ENCODE measurements at places on chromosomes 12 and 14.

GRCh38 chr12:9096563-9097176 lies 19.0 kb downstream of the A2M start:
- no peak for DNase-seq

DNA sequence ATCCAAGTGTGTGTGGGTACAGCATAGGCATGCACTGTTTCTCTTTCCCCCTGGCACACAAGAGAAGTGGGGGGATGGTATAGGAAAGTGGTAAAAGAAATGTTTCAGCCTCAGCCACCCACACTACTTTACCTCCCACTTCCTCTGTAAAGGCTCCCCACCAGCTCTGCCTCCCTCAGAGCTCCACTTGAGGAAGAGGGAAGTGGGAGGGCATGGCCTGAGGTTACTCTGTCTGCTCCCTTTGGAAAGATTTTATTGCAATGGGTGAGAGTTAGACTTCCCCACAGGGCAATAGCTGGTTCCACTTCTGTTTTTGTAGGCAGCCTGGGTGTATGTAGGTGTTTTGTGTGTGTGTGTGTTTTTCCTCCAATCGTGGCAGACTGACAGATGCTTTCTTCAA lies 145.3 kb downstream of the SSPN start:
- no peak for DNase-seq

DNA sequence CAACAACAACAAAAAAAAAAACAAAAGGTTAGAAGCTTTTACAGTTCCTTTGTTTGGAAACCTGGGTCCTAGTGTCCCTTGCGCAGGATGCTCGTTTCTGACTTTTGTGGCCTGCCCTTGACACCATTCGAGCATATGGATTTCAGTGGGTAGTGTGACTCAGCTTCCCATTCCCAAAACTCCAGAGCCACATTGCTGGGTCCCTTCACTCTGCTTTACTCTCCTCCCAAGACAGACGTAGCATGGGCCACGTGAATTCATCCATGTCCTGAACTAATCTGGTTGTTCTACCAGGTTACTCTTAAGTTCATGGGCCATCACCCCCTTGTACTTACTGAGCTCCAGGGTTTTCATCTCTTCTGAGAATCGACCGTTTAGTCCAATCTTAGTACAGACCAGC lies 68.0 kb upstream of the MAX start:
- DNase-seq = no peak

DNA sequence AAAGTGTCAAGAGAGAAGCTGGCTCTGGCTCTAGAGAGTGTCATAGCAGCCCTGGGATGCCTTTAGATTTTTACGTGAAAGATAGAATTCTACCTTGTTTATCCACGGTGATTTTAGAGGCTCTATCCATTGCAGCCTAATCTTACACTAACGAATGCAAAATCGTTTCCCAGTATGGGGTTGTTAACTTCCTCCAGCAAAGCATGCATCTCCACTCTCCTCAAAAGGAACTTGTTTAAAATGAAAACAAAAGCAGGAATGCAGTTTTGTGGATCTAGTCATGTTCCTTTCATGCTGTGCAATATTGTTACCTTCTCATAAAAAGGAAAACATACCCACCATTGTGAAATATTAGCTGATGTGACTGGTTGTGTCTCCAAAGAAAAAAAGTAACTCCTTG lies 88.4 kb downstream of the ANO2 start:
- no peak for DNase-seq

DNA sequence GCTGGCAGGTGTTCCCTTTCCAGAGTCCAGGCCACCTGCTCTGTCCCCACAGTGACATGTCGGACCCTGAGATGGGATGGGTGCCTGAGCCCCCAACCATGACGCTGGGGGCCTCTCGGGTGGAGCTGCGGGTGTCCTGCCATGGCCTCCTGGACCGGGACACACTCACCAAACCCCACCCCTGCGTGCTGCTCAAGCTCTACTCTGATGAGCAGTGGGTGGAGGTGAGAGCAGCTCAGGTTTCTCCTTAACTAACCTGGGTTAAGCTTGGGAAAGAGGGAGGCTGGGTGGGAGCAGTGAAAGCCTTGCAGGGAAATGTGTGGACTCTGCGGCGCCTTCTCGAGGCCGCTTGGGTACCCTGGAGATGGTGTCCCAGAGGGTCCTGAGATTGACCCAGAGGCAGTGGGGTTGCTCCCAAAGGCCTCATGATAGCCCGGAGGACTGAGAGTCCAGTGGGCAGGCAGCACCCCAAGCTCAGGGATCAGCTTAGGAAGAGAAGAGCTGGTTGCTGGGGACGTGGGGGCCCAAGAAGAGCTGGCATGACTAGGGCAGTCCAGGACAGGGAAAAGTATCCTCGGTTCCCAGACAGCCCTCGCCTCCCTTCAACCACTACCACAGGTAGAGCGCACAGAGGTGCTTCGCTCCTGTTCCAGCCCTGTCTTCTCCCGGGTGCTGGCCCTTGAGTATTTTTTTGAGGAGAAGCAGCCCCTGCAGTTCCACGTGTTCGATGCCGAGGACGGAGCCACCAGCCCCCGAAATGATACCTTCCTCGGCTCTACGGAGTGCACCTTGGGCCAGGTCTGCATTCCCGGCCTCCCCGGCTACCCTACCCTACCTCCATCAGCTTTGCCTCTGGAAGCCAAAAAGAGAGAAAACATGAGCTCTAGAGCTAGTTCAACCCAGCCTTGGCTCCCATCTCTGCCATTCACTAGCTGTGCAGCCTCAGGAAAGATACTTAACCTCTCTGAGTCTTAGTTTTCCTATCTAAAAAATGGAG lies 1.8 kb downstream of the CPNE6 start:
- DNase-seq = no peak

DNA sequence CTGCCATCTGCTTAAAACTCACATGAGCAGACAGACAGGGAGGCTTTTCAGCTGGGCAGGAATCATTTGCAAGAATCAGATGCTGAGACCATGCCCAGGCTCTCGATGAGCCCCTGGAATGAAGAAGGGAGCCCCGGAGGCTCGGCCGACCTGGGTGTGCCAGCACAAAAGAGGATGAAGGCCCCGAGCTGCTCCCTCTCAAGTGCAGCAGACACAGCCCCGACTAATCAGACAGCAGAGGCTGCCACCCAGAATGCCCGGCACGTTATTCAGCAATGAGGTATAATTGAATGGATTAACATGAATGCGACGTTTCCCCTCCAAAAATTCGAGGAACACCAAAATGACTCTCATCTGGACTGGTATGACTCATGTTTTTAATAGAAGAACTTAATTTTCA lies 58.9 kb downstream of the BCL11B start:
- DNase-seq = peak; percentile 55

DNA sequence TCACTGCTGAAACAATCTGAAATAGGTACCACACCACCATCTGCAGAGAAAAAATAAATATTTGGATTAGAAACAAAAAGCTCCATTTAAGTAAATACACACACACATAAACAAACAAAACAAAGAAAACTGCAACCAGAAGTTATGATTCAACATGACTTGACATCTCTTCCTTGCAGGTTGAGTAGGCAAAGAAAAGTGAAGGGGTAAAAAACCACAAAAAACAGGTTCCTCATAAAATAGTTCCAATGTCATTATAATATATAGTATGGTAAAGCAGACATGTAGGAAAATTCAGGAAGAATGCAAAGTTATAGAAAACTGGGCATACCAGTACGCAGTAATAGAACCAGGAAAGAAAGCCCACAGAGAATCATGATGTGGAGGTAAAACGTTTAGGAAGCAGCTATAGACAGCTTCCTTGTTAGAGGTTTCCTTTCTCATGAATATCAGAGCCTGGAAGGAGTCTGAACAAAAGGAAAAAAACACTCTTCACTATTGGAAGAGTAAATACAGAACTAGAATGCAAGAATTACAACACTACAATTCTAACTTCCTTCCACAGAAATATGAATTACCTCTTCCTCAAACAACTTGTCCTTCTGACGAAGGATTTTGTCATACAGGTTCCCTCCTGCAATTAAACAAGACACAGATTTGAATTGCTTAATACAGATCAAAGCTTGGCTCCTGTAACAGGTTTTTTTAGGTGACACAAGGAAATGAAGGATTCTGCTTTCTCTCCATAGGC lies 6.1 kb downstream of the NEK9 start:
- no peak for DNase-seq

DNA sequence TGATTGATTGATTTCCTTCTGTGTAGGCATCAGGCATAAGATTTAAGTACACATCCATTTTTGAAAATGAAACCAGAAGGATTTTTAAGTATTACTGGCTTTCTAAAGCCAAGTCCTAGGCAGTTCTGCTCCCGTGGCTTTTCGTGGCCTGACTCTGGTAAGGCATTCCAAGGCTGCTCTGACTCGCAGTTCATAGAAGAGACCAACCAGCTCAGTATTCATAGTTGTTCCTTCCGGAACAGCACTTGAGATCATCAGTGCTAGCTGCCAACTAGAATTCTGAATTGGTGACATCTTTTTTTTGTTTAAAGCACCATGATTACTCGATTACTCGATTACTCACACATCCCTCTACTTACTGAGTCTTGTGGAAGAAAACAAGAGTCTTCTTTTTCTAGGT lies 25.9 kb downstream of the SUDS3 start:
- no peak for DNase-seq

DNA sequence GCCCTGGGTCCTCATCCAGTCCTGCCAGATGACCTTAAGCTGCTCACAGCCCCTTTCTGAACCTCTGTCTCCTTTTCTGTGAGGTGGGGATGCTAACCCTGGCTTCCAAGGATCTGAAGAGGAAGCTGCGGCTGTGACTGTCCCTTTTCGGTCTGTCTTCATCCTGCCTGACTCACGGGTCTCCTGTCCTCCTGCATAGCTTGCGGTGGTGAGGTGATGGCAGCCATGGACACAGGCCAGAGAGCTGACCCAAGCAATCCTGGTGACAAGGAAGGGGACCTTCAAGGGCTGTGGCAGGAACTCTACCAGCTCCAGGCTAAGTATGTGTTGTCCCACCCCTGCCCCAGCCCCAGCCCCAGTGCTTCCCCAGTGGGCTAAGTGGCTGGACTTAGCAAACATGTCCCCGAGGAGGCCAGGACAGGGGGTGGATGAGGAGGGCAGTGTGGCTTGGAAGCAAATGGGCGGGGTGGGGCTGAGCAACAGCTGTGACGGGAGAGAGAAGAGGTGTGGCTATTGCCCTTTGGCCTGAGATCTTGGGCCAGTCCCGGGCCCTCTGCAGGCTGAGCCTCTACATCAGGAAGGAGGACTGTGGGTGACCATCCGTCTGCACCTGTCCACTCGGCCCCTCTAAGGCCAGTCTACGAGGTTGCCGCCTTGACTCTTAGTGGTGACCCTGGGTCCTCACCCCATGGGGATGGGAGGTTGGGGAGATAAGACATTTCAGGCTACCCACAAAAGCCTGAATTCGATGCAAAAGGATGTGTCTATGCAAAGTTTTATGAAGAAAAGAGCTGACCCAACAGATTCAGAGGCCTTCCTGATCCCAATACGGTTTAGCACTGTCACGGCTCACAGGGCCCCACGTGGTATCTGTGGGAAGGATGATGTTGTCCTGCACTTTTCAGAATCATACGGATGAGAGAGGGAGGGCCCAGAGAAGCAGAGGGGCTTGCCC lies 1.1 kb downstream of the CCDC197 start:
- no peak for DNase-seq

- DNase-seq = no peak
Observed at GRCh38 chr12:67386869-67387565, 117.9 kb downstream of the CAND1 start.

DNA sequence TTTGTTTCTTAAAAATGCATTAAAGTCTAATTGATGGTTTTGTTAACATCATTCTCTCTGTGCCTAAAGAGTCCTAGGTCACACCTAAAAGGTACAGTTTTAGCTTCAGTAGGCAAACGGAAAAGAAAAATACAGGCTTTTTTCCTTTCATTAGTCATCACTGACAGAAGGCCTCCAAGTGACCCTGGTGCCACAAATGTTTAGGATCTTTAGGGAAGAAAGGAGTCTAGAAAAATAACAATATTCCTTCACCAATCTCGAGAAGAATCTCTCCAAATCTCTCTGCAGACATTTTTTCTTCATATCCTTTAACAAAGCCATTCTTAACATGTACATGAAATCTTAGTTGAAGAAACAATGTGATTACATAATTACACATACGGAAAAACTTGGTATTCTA lies 2.0 kb downstream of the DENND5B start:
- no peak for DNase-seq

DNA sequence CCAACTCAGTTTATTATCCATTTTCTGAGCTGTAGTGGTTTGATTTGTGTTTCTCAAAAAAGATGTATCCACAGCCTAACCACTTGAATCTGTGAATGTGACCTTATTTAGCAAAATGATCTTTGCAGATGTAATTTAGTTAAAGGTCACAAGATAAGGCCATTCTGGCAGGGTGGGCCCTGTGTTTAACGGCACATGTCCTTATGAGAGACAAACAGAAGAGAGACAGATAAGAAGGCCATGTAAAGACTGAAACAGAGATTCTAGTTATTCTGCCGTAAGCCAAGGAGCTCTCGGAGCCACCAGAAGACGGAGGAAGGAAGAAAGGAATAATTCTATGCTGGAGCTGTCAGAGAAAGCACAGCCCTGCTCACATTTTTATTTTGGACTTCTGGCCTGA lies 374.2 kb downstream of the PRKD1 start:
- DNase-seq = no peak

DNA sequence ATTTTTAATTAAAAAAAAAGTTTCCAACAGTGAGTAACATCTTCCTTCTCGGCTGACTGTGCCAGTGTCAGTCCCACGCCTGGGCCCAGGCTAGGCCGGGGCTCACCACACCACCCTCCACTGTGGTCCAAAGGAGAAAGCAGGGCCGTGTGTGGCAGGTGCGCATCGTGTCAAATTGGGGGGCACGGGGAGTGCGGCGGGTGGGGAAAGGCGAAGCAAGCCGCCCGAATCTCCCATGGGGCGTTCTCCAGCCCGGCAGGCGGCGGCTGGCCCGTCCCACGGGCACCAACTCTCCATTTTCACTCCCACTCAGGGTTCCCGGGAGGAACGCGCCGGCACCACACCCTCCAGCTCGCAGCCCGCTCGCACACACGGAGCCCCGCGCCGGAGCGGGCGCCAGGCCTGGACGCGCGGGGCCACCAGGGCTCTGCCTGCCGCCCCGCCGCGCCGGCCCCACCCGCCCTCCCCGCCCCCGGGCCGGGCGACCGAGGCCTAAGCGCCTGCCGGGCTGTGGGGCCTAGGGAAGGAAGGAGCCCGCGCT lies 604 bp downstream of the EEA1 start:
- DNase-seq = peak; percentile 71

- DNase-seq = no peak
Observed at GRCh38 chr12:52059582-52060497, 8.6 kb downstream of the NR4A1 start.

GRCh38 chr14:93065272-93065730 lies 50.4 kb downstream of the ITPK1 start:
- no peak for DNase-seq
